NCI-H2081 (cell line): ENCODE measurements at places on chromosomes 16 and 17.

GRCh38 chr17:62653826-62654761 lies 26.6 kb downstream of the MRC2 start:
- DNase-seq, result no peak

GRCh38 chr16:50050802-50051201 lies 15.0 kb upstream of the HEATR3 start:
- no peak for DNase-seq

DNA sequence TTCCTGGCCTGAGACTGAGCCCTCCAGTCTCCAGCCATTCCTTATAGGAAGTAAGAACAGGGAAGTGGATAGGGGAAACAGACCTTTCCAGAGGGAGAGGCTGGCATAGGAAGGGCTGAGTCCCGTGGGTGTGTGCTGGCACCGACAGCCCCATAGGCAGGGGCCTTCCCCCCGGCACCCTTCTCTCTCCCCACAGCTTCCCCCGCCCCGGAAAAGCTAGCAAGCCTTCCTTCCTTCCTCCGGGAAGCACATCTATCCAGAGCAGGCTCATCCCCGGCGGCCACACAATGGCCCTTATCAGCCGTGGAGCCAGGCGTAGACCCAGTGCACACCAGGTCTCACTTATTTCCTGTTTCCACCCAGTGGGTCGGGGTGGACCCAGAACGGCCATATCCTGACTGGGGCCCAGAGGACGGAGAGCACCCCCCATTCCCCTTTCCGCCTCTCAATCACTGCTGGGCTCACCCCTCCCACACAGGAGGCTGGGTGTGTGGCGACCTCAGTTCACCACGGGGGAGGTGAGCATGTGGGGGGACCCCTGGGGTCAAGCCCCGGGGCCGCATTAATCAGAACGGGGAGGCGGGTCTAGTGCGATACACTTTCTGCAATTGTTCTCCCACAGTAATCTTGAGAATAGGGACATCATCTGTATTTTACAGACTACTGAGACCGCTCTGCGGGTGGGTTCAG lies 950 bp upstream of the MYO1C start:
- no peak for DNase-seq

GRCh38 chr16:85383836-85384832 lies 229.0 kb upstream of the GSE1 start:
- DNase-seq, result no peak

GRCh38 chr16:57999971-58000705 lies at the start of gene ZNF319:
Gene ZNF319, minus strand, starts transcription at chr16:58000672. Its CDS starts 2,407 bp downstream, at chr16:57998265.
- DNase-seq, result no peak

GRCh38 chr17:72488555-72489271 lies 367.9 kb downstream of the SOX9 start:
- DNase-seq, result peak; percentile 76

- no peak for DNase-seq
These were observed 35.3 kb upstream of the ZFHX3 start for GRCh38 chr16:73083271-73083670.

- DNase-seq, result no peak
These were observed 74.7 kb upstream of the RPH3AL start for GRCh38 chr17:427327-427726.

- peak; percentile 32 for DNase-seq
These were observed 39.2 kb downstream of the ZNF778 start for GRCh38 chr16:89256651-89257254.

DNA sequence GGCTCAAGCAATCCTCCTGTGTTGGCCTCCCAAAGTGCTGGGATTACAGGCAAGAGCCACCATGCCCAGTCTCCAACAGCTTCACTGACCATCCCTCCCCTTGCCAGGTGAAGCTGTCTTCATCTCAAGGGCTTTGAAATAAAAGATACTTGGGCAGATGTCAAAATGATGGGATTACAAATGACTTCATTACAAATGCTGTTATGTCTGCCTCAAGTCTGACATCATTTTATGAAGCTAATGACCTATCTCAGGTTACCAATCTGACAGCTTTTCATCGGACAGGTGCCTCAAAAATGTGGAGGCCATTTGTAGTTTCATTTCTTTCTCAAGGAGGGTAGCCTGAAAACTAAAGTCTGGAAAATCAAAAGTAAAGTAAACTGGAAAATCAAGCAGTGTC lies 323.7 kb upstream of the TBX2 start:
- no peak for DNase-seq

GRCh38 chr17:75979705-75980187 lies 706 bp downstream of the TEN1 start:
- DNase-seq, result no peak

GRCh38 chr16:81006211-81006812 lies 373 bp downstream of the CMC2 start:
- no peak for DNase-seq

DNA sequence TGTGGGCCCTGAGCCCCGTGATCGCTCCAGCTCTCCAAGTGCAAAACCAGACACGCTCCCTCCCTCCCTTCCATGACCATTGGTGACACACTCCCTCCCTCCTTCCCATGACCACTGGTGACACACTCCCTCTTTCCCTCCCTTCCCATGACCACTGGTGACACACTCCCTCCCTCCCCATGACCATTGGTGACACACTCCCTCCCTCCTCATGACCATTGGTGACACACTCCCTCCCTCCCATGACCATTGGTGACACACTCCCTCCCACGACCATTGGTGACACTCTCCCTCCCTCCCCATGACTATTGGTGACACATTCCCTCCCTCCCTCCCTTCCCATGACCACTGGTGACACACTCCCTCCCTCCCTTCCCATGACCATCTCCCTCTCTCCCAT lies 56.3 kb downstream of the LMF1 start:
- no peak for DNase-seq

GRCh38 chr17:73863761-73864535 lies 219.7 kb upstream of the SDK2 start:
- DNase-seq, result peak; percentile 14

- no peak for DNase-seq
These were observed 238.0 kb downstream of the SNX29 start for GRCh38 chr16:12214509-12214908.

- no peak for DNase-seq
These were observed 30.8 kb downstream of the ADCY9 start for GRCh38 chr16:4085405-4085970.

DNA sequence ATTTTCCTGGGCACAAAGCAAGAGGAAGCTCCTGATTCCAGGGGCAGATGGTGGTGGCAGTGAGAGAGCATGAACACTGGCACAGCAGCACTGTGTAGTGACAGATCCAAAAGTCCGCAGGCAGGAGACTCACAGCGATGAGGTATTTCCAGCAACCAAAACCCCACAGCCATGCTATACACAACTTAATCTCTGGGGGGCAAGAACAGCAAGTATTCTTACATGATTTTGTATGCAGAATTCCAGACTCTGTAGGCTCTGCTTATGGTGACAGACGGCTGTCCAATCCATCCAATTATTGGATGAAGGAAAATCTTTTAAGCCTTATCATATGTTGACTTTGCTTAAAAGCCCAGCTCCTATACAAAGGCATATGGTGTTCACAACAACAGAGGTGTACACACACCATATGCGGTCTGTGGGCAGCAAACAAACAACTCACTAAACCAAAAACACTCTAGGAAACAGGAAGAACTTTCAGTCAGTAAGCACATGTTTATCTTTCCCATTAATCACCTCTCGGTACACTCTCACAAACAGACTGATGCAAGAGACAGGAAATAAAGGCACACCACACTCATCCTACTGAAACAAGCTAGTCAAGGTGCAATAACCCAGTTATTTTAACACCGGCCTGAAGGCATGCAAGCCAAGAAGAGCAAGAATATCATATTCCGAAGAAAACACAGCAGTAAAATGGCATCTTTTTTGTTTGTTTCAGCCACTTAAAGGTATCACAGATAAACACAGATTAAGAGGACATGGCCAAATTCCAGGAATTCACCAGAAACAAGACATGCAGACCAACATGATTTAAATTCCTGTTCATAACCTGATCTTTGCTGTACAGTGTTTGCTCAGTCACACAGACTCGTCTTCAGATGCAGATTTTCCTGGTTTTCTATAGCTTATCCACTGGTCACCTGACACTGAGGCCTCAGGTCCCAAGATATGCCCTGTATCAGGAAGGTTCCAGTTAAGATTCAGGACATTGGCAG lies 47.8 kb downstream of the ERN1 start:
- DNase-seq, result peak; percentile 64

DNA sequence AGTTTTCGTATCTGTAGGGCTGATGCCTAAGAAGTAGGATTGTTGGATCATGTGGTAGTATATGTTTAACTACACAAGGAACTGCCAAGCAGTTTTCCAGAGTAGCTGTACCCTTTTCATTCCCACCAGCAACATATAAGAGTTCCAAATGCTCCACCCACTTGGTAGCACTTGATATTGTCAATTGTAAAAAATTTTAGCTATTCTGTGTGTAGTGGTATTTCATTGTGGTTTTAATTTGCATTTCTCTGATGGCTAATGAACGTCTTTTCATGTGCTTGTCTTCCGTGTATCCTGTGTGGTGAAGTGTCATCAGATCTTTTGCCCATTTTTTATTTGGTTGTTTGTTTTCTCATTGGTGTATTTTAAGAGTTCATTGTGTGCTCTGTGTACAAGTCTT lies 69.7 kb downstream of the TANC2 start:
- no peak for DNase-seq
